ENCODE measurements at places on chromosomes 4 and X.
A peak's percentile ranks its signal among the peaks of the same experiment; 100 is the strongest.

GRCh38 chr4:125547836-125548235 is 233.1 kb downstream of the FAT4 start:
- DNase-seq, result no peak

GRCh38 chrX:16832301-16832700 is 37.9 kb downstream of the RBBP7 start:
- no peak for DNase-seq

DNA sequence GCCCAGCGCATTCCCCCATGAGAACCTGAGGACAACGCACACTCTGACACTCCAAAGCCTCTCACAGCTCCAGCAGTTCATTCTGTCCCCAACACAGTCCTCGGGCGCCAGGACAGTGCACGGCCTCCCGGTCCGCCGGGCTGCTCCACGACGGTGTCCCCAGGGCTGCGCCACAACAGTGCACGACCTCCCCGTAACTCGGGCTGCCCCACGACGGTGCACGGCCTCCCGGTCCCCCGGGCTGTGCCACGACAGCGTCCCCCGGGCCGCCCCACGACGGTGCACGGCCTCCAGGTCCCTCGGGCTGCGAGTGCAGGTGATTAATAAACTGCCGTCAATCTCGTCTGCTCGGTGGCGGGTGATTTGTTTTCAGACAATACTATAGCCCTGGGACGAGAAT is 585.1 kb upstream of the FRG1 start:
- no peak for DNase-seq

DNA sequence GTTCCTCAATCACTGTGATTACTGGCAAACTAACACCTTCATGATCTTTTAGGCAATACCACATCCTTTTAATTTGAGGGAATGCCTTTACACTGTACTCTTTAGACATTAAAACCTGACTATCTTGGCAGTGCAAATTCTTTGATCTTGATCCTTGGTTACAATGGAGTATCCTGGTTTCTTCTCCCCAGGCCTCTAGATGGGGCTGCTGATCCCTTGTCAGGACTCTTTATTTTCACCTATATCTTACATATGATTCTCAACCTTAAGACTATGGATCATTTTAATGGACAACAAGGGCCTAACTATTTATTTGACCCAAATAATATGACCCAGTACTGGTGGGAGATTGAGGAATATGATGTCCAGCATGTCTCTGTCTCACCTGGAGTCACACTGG is 1005.5 kb upstream of the INTU start:
- peak; percentile 31 for DNase-seq

DNA sequence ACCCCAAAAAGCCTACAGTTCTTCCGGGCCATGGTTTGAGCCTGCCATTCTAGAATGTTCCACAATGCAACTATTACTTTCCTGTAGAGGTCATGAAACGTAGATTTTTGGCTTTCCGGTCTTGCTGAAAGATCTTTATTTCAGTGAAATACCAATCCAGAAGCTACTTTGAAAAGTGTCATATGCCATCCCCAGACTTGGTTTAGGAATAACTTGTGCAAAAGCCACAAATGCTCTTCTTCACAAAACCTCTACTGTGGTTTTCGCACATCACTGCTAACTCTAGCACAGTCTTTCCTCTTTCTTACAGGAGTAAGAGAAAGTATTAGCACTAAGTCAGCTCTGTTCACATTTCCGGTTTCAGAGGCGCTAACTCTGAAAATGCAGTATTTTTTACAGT is 12.7 kb upstream of the CD40LG start:
- DNase-seq, result no peak

DNA sequence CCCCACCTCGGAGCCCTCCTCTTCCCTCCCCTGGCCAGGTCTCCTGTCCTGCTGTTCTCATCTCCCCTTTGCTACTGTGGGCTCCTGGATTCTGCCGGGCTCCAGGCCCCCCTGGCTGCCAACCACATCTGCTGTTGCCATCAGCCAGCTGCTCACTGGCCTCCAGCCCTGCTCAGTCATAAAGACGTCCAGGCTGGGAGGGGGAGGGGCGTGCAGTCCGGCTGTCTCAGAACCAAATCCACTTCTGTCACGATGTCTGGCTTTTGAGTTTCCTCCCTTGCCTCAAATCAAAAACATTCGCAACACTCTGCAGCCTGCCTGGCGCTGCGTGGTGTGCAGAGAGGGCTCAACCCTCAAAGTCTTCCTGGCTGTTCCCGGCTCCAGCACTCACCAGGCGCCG is 7.1 kb downstream of the RASL11B start:
- DNase-seq, result no peak

- no peak for DNase-seq
Observed at GRCh38 chr4:188218392-188218791, 79.2 kb downstream of the TRIML1 start.

GRCh38 chrX:143754183-143754582 is 33.6 kb upstream of the SPANXN2 start:
- DNase-seq, result peak; percentile 1

DNA sequence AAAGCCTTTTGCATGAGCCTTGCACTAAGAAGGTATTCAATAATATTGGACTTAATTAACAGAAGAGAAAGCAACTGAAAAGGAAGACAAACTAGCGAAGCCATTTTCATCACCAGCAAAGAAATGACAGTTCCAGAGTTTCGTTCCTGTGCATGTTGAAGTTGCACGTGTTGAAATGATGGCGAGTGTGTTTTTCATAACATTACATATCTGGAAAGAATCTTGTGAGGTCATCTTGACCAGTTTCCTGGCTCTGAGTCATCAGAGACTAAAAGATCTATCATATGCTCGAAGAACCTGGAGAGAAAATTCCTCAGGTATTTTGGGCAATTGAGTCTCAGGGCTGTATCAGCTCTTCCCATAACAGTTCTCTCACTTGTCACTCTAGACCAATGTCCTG is 106.2 kb upstream of the MAML3 start:
- peak; percentile 85 for DNase-seq

- no peak for DNase-seq
Observed at GRCh38 chr4:100609810-100610209, 92.0 kb upstream of the EMCN start.

Data from RWPE1 (cell line).